ENCODE measurements at places on chromosomes 11 and 22.

DNA sequence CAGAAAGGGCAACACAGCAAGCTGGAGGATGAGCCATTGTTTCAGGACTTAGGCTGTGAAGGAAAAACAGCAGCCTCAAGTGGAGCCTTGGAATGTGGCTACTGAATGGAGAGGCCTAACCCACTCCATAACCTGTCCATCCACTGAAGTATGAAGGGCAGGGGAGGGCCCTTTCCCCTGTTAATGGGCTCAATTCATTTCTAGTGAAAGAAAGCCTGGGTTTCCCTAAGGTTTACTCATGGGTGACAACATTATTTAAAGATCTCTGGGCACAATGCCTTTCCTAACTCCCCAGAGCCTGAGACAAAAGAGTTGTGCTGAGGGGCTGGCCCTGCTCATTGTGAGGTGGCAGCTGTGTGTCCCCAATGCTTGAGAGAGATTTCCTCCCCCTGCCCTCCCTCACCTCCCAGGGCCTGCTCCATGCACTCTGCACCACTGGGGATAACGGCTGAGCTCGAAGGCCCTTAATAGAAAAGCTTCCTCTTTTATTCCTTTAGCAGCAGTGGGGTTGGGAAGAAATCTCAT, 83.8 kb downstream of the ME3 start:
- peaks cover 18% of the 10 kb centered on the region for H3K4me1 ChIP-seq
- peak; percentile 10 for DNase-seq
- no peaks in the 10 kb centered on the region for H3K36me3 ChIP-seq
- no peaks in the 10 kb centered on the region for H3K27me3 ChIP-seq
- H3K4me3 ChIP-seq = no peak overlapping the region

GRCh38 chr11:71463331-71464211, 10.6 kb downstream of the NADSYN1 start:
- peaks cover 13% of the 10 kb centered on the region for H3K4me1 ChIP-seq
- peaks cover 36% of the 10 kb centered on the region for H3K36me3 ChIP-seq
- H3K4me3 ChIP-seq = no peak overlapping the region
- peaks cover 6% of the 10 kb centered on the region for H3K27me3 ChIP-seq
- H3K27ac ChIP-seq = peak overlapping the region; percentile 85

- H3K27me3 ChIP-seq = peaks cover 15% of the 10 kb centered on the region
- H3K36me3 ChIP-seq = no peaks in the 10 kb centered on the region
- no peak for DNase-seq
- peaks cover 61% of the 10 kb centered on the region for H3K4me1 ChIP-seq
Observed at GRCh38 chr22:37179126-37179470, 8.9 kb downstream of the C1QTNF6 start.

DNA sequence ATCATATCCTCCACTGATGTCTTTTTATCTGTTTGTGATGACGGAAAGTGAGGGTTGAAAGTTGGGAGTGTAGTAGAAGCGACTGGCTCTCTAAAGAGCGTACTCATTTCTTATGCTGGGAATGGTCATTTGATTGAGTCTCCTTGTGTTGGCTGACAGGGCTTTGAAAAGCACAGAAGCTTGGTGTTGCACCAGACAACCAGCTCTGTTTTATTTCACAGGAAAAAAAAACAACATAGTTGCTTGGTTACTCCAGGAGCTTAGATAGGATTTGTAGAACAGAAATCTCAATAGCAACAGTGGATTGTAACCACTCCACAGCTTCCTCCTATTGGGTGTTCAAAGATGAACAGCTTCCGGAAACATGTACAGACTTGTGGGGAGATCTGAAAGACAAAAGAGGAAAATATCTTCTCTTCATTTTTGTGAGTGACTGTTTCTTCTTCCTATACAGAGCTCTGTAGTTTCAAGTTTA, 2.7 kb downstream of the RBM14 start:
- H3K36me3 ChIP-seq = peaks cover 53% of the 10 kb centered on the region
- peaks cover 47% of the 10 kb centered on the region for H3K4me1 ChIP-seq

GRCh38 chr22:46355369-46355995, 20.0 kb downstream of the TRMU start:
- H3K27me3 ChIP-seq = no peaks in the 10 kb centered on the region
- DNase-seq = peak; percentile 92
- H3K4me3 ChIP-seq = no peak overlapping the region
- H3K36me3 ChIP-seq = peaks cover 40% of the 10 kb centered on the region

GRCh38 chr22:39021552-39022250, 774 bp downstream of the APOBEC3D start:
- no peak for DNase-seq
- H3K36me3 ChIP-seq = peaks cover 4% of the 10 kb centered on the region
- peak overlapping the region; percentile 70 for H3K4me3 ChIP-seq
- peak overlapping the region; percentile 96 for H3K27ac ChIP-seq

DNA sequence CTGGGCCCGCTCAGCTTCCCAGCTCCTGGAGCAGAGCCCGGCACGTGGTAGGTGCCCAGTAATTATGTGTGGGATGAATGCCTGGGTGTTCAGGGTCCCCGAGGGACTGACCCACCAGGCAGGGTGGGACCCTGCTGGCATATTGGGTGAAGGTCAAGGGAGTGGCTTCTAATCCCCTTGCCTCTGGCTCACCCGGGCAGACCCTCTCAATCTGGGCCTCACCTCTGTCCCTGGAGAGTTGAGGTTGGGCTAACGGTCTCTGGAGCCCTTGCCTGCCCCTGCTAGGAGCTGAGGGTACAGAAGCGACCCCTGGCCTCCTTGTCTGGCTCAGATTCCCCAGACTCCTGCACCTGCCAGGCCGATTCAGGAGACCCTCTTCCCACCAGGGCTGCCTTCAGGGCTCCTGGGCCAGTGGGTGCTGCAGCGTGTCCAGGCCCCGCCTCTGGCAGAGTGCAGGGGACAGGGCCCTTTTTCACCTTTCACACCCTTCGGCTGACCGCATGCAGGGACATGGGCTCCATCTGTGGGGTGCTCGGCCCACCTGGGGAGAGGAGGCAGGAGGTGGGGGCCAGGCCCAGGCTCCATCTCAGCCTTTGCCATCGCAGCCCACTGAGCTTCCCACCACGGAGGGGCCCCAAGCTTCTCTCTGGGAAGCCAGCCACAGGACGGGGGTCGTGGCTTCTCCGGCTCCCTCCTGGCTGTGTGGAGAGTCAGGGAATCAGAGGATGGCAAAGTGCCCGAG, 3.8 kb upstream of the CTSD start:
- peaks cover 7% of the 10 kb centered on the region for H3K27me3 ChIP-seq
- H3K4me1 ChIP-seq = peaks cover 27% of the 10 kb centered on the region
- no peak overlapping the region for H3K4me3 ChIP-seq
- no peak for DNase-seq
- H3K27ac ChIP-seq = no peak overlapping the region

DNA sequence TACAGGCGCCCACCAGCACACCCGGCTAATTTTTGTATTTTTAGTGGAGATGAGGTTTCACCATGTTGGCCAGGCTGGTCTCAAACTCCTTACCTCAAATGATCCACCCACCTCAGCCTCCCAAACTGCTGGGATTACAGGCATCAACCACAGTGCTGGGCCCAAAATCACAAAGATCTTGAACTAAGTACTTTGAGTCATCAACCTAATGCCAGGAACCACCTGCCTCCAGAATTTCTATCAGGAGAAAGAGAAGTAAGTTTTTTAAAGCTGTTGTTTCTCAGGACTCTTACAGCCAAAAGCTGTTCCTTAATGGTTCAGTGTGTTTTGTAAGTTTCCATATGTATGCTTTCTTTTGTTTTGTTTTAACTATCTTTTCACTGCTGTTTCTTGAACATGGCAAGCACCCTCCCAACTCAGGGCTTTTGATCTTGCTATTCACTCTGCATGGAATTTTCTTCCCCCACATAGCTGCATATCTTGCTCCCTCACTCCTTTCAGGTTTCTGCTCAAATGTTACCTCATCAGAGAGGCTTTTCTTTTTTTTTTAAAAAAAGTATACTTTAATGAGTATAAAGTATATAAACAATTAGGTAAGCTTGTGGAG, 6.0 kb upstream of the PAK1 start:
- no peaks in the 10 kb centered on the region for H3K36me3 ChIP-seq
- H3K27me3 ChIP-seq = no peaks in the 10 kb centered on the region
- DNase-seq = no peak

DNA sequence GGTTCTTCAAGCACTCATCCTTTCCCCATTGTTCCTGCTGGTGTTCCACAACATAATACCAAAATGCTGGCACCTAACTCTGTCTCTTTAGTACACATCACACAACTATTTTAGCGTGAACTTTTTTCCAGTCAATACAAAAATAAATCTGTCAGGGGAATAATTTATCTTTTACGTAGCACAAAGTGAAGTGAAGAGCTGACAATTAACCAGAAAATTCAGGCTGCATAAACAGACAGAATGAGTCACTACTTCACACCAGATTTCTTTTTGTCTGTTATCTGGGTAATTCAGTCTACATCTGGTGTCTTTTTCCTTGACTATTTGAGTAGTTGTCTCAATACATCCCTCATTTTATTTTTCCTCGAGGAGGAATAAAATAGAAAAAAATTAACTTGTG, 7.9 kb upstream of the ETS1 start:
- H3K4me1 ChIP-seq = peaks cover 45% of the 10 kb centered on the region
- no peak overlapping the region for H3K27ac ChIP-seq
- no peaks in the 10 kb centered on the region for H3K36me3 ChIP-seq
- peaks cover 41% of the 10 kb centered on the region for H3K27me3 ChIP-seq
- no peak for DNase-seq

DNA sequence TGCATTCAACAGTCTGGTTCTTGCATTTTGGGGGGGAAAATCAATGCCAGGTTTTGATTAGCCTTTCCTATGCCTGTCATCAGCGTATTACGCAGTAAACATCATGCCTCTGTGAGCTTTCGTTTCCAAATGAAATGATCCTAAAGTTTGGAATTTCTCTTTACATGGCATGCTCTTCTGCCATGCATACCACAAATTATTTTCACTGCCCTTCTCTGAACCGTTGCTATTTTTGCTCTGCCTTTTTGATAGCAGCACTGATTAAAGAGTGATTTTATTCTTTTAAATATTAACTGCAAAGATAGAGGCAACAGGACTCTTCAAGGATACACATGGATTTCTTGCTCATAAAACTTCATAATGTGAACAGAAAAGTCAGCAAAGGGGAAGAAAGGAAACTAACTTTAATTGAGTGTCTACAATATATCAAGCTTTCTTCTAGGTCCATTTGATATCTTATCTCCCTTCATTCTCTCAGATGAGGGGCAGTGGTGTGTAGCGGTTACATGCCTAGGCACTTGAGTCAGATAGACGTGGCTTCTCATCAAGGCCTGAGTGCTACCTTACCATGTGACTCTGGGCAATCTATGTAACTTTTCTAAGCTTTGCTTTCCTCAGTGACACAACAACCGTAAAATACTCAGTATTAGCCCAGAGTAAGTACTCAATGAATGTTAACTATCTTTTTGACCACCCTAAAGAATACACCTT, 25.0 kb upstream of the FZD4 start:
- no peaks in the 10 kb centered on the region for H3K36me3 ChIP-seq
- no peak for DNase-seq
- H3K27me3 ChIP-seq = peaks cover 3% of the 10 kb centered on the region
- peaks cover 19% of the 10 kb centered on the region for H3K4me1 ChIP-seq
- no peak overlapping the region for H3K4me3 ChIP-seq

- H3K27ac ChIP-seq = no peak overlapping the region
- H3K27me3 ChIP-seq = peaks cover 7% of the 10 kb centered on the region
- H3K4me1 ChIP-seq = peaks cover 16% of the 10 kb centered on the region
- H3K36me3 ChIP-seq = peaks cover 22% of the 10 kb centered on the region
Observed at GRCh38 chr22:31099841-31100761, 7.3 kb downstream of the SELENOM start.

GRCh38 chr11:10878408-10879214, 20.8 kb upstream of the ZBED5 start:
- H3K4me1 ChIP-seq = no peaks in the 10 kb centered on the region
- no peak overlapping the region for H3K4me3 ChIP-seq
- H3K36me3 ChIP-seq = peaks cover 83% of the 10 kb centered on the region
- H3K27me3 ChIP-seq = peaks cover 3% of the 10 kb centered on the region
- no peak overlapping the region for H3K27ac ChIP-seq

GRCh38 chr22:48443680-48444079, 1384.0 kb downstream of the BRD1 start:
- DNase-seq = no peak
- no peaks in the 10 kb centered on the region for H3K36me3 ChIP-seq
- H3K4me3 ChIP-seq = no peak overlapping the region
- no peak overlapping the region for H3K27ac ChIP-seq
- no peaks in the 10 kb centered on the region for H3K4me1 ChIP-seq
- peaks cover 11% of the 10 kb centered on the region for H3K27me3 ChIP-seq

GRCh38 chr11:132036220-132036619, 665.8 kb downstream of the NTM start:
- H3K36me3 ChIP-seq = no peaks in the 10 kb centered on the region
- no peak overlapping the region for H3K27ac ChIP-seq
- peaks cover 10% of the 10 kb centered on the region for H3K4me1 ChIP-seq
- DNase-seq = no peak
- peaks cover 49% of the 10 kb centered on the region for H3K27me3 ChIP-seq

DNA sequence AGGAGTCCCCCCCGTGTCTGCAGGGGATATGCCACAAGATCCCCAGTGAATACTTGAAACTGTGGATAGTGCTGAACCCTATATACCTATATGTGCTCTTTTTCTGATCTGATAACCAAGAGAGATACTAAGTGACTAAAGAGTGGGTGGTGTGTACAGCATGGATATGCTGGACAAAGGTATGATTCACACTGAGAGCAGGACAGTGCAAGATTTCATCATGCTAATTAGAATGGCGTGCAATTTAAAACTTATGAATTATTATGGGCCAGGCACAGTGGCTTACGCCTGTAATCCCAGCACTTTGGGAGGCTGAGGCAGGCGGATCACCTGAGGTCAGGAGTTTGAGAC, 90.2 kb upstream of the ALKBH3 start:
- H3K36me3 ChIP-seq = peaks cover 65% of the 10 kb centered on the region
- H3K27me3 ChIP-seq = no peaks in the 10 kb centered on the region
- DNase-seq = no peak
- no peak overlapping the region for H3K27ac ChIP-seq

GRCh38 chr11:73995247-73995646, 12.6 kb upstream of the UCP2 start:
- peaks cover 31% of the 10 kb centered on the region for H3K4me1 ChIP-seq
- peaks cover 8% of the 10 kb centered on the region for H3K36me3 ChIP-seq
- H3K27ac ChIP-seq = no peak overlapping the region
- peaks cover 7% of the 10 kb centered on the region for H3K27me3 ChIP-seq
- H3K4me3 ChIP-seq = no peak overlapping the region
- no peak for DNase-seq

GRCh38 chr11:50098186-50098725, 65.6 kb downstream of the OR4C45 start:
- no peaks in the 10 kb centered on the region for H3K4me1 ChIP-seq
- H3K27ac ChIP-seq = no peak overlapping the region

- no peaks in the 10 kb centered on the region for H3K36me3 ChIP-seq
- peaks cover 32% of the 10 kb centered on the region for H3K27me3 ChIP-seq
- no peak overlapping the region for H3K27ac ChIP-seq
- no peak overlapping the region for H3K4me3 ChIP-seq
- no peak for DNase-seq
- peaks cover 52% of the 10 kb centered on the region for H3K4me1 ChIP-seq
Observed at GRCh38 chr11:43994196-43994595, 51.8 kb downstream of the C11orf96 start.

DNA sequence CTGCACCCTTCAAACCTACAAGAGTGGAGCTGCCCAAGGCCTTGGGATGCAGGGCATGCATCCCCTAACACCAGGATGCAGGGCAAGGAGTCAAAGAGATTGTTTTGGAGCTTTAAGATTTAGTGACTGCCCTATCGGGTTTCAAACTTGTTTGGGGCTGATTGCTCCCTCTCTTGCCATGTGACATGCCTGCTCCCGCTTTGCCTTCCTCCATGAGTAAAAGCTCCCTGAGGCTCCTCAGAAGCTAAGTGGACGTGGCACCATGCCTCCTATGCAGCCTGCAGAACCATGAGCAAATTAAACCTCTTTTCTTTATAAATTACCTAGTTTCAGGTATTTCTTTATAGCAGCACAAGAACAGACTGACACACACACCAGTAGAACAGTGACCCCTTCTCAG, 15.8 kb upstream of the CSF2RB start:
- no peak overlapping the region for H3K4me3 ChIP-seq
- peaks cover 10% of the 10 kb centered on the region for H3K4me1 ChIP-seq
- H3K27ac ChIP-seq = no peak overlapping the region
- H3K27me3 ChIP-seq = peaks cover 29% of the 10 kb centered on the region
- no peaks in the 10 kb centered on the region for H3K36me3 ChIP-seq
- no peak for DNase-seq

All from nephron progenitor cell (in vitro differentiated cells).